Stimulated activated CD8-positive, alpha-beta memory T cell treated with anti-CD3 and anti-CD28 coated beads, Interleukin-7, amount 100 ng/mL, for 1 hour (primary cell): ENCODE measurements at places on chromosomes 11 and 22.
A peak's percentile ranks its signal among the peaks of the same experiment; 100 is the strongest.

- DNase-seq = no peak
Measured at GRCh38 chr22:46462726-46463371, 74.6 kb downstream of the CELSR1 start.

DNA sequence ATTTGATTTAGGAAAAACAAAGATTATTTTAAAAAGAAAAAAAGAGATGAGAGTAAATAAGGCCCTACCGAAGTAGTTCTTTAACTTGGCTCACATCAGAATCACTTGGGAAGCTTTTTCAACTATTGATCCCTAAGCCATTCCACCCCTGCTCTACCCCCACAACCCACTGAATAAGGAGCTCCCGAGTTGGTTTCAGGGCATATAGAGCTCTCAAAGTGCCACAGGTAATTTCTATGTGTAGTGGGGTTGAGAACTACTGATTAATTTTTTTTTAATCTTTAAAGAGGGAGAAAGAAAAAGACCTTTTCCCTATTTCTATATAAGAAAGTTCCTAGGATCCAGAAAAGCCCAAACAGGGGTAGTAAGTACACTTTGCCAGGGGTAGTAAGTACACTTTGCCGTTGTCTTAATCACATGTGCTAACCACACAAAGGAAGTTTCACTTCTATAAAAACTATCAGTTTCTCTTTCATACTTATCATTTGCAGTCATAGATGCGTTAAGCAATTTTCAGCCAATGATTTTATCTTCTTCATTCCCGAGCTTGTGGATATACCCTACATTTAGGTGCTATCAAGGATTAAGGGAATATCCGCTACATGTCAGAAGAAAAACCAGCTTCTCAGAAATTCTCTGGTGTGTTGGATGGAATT is 108.4 kb upstream of the ZC3H12C start:
- no peak for DNase-seq

- no peak for DNase-seq
Measured at GRCh38 chr11:105357764-105358163, 218.2 kb upstream of the CARD18 start.

- no peak for DNase-seq
Measured at GRCh38 chr11:45930951-45931570, 8.6 kb downstream of the LARGE2 start.

DNA sequence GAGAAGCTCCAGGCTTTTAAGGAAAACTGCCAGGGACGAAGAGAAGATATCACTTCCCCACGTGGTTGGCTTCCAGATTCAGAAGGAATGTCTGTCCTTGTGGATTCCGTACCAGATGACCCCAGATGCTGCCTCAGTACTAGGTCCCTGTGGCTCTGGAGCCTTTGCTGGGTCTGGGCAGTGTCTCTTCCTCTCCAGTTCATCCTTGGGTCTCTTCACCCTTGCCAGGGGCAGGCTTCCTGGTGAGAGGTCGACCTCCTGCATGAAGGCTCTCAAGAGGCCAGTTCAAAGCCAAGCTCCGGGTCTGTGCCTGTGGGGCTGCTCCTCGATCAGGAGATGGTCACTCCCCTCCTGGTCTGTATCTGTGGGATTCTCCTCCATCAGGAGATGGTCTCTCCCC is 74.7 kb upstream of the B3GAT1 start:
- DNase-seq = no peak

DNA sequence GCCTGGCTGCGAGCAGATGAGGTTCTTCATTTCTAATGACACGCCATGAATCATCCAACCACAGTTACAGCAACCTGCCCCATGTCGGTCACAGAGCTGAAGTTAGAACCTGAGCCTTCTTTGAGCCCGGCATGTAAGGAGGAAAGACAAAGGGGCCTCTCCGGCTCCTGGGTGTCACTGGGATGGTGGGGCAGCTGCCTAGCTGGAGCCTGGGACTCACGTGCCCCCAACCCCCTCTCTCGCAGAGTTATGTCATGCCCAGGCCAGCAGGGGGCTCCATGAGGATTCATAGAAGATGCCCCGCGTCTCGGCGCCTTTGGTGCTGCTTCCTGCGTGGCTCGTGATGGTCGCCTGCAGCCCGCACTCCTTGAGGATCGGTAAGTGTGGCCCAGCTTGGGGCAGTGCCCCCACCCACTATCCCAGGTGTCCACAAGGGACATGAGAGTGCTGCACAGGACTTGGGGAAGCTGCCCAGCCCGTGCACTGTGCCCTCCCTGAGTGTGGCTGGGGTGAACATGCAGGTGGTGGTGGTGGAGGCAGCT is 148.5 kb downstream of the GRIK4 start:
- DNase-seq = no peak

GRCh38 chr22:23911318-23911980 is 17.3 kb downstream of the MIF start:
- DNase-seq = no peak

DNA sequence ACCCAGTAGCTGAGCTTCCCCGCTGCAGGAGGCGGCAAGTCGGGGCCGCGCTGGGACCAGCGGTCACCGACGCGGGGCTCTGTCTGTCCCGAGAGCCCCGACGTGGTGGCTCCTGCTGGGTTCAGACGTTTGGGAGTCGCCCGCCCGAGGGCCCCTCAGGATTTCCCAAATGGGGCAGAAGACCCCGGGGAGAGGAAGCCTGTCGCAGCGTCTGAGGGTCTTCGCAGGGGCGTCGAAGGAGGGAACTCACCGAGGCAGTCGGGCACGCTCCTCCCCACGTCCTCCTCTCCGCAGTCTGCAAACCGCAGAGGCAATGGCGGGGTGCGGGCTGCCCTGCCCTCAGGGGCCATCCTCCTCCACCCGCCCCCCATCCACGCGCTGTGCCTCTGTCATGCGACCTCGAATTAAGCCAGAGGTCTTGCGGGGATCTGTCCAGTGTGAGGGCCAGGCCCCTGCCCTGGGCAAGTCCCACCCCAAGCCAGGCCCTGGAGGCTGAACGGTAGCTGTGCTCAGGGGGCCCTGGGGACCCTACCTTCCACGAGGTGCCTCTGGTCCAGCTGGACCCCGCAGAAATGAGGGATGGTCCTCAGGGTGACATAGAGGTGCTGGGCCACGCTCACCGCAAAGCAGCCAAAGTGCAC is 12.5 kb downstream of the IL17REL start:
- no peak for DNase-seq

- DNase-seq = no peak
Measured at GRCh38 chr22:35549328-35549727, 8.7 kb downstream of the RASD2 start.

GRCh38 chr11:27215471-27216269 is 147.3 kb downstream of the CCDC34 start:
- DNase-seq = no peak

GRCh38 chr22:20418211-20418788 is 19.3 kb downstream of the SCARF2 start:
- peak; percentile 54 for DNase-seq
